ENCODE measurements at places on chromosomes 5 and 9.

DNA sequence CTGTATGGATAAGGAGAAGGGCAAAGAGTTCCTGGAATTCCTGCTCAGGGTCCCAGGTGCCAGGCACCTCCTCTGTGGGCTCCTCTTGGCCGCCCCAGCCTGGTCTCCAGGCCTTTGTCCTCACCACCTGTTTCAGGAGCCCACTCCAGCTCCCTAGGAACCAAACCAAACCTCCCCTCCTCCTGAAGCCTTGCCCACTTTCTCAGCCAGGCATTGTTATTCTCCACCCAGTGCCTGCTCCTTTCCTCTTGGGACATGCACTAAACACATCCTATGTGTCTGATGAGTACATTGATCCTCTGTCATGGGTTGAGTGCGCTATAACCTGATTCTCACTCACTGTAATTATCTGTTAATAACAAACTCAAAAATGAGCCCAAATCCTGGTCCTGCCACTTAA is 189.8 kb downstream of the SPOCK1 start:
- DNase-seq = no peak

DNA sequence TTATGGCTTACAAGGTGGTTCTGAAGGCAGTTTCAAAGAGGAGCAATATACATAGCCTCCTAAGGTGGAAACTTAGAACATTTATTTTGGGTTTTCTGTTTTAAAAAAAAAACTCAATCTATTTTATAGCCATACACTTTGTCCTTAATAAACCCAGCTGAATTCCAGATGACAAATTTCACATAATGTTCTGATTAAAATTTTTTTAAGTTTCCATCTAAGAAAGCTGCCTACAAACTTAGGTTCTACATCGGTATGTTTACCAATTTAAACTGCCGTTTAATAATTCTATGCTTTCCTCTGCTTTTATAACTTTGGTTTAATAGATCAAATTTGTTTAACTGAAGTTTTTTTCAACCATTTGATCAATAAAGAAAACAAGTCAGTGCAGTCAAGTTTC is 12.5 kb downstream of the NR3C1 start:
- no peak for DNase-seq

- DNase-seq = peak; percentile 69
Measured at GRCh38 chr9:93827545-93828330, 127.4 kb downstream of the BARX1 start.

- peak; percentile 61 for DNase-seq
Measured at GRCh38 chr9:127307802-127308201, 43.2 kb downstream of the GARNL3 start.

GRCh38 chr5:14016549-14016948 is 72.1 kb upstream of the DNAH5 start:
- no peak for DNase-seq

DNA sequence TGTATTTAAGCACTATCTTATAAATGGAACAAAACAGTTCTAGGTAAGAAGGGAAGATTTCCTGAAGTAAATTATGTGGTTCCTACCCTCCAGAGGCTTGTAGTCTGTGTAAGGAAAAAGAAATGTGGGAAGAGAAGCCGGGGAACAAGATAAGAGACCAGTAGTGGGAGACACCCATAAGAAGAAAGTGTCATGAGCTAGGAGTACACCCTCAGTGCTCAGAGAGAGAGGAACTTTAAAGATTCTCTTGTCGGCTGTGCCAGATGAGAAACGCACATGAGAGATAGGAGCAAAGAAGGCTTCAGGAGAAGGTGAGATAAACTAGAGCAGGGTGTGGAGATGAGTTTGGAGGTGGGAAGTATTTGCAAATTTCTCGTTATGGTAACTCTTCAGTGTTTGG is 18.1 kb downstream of the SLC36A1 start:
- DNase-seq = no peak

GRCh38 chr5:54672871-54673270 is 155.3 kb downstream of the SNX18 start:
- no peak for DNase-seq

- DNase-seq = peak; percentile 70
Measured at GRCh38 chr9:78121488-78121887, 89.9 kb upstream of the GNAQ start.

DNA sequence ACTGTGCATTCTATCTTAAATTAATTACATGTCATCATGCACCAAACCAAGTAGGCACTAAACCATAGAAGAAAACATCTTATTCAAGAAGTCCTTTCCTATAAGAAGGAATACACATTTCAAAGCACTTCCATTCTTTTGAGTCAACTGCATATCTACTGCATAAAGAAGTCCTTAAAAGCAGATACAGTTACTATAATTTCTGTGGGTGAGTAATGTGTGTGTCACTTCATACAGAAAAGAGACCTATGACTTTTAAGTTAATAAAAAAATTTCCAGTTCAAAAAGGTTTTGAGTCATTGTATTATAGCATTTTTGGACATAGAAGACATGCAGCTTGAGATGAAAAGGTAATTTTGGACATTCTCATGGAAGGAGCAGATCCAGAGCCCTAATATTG is 125.0 kb downstream of the DTWD2 start:
- no peak for DNase-seq

DNA sequence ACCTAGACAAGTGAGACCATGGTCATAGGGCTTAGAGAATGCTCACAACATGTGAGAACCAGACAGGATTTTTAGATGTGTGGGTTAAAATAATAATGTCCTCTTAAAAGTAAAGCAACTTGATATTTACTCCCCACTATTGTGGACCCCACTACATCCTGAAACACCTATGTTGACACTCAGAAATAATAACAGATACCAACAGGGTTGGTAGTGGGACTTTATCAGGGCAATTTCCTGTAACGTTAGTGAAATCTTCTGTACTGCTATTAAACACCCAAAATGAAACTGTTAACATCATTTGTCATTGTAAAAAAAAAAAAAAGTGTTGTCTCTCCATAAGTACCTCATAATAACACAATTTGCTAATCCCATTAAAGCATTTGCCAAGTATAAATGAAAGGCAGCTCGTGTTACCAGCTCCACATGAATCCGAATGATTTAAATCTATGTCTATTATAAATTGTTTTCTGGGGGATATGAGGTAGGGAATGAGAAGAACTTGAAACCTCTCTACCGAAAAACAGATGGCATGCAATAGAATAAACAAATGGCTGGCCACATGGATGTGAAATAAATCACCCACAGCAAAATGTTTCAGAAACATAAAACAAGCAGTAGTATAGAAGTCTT is 285.9 kb downstream of the ARHGEF28 start:
- no peak for DNase-seq
